ENCODE measurements at places on chromosomes 12 and 14.
A peak's percentile ranks its signal among the peaks of the same experiment; 100 is the strongest.

DNA sequence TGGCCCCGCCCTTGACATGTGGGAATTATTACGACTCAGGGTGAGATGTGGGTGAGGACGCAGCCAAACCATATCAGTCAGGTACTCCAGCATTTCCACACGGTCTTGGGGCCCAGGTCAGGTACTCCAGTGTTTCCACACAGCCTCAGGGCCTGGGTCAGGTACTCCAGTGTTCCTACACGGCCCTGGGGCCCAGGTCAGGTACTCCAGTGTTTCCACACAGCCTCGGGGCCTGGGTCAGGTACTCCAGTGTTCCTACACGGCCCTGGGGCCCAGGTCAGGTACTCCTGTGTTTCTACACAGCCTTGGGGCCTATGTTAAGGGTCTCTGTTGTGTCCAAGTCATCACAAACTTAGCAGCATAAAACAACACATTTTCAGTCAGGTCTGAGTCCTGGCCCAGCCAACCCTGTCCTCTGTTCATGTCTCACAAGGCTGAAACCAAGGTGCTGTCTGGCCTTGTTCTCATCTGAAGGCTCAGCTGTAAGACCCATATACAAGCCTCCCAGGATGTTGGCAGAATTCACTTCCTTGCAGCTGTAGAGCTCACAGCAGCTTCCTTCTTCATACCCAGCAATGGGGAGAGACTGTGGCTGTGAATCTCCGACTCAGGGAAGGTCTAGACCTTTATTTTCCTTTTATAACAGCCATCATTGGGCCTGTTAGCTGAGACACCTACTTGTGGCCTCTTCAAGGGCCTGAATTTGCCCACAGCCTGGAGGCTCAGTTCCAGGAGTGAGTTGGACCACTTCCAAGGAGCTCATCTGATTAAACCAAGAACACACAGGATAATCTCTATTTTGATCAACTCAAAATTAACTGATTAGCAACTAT lies 107.6 kb upstream of the SFSWAP start:
- DNase-seq: no peak

DNA sequence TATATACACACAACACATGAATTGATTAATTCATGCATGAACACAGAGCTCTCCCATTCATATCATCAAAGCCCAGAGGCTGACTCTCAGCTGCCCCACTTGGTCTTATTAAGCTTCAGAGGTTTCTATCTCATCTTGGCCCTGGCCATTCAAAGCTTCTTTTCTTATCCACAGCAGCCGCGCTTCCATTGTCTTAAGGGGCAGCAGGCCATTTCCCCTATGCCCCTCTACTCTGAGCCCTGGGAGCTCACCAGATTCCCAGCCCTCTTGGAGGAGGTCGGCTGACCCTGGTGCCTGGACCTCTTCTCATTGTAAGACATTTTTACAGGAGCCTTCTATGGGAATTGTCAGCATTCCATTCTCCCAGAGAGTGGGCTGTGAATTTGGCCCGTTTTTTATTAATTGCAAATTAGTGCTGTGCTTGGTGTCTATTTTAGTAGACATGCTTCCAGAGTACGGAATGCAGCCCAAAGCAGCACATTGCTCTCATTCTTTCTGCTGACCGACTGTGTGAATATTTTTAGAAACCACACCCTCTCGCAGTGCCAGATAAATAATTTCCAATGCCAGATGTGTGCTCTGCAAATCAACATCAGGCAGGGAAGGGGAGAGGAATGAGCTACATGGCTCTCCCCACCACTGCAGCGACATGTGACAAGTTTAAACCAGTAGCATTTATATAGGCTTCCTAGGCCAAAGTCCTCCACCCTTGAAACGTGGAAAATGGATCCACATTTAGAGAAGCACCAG lies 58.5 kb downstream of the NUAK1 start:
- DNase-seq: no peak

GRCh38 chr12:110079477-110080400 lies 31.4 kb upstream of the C12orf76 start:
- peak; percentile 66 for DNase-seq

DNA sequence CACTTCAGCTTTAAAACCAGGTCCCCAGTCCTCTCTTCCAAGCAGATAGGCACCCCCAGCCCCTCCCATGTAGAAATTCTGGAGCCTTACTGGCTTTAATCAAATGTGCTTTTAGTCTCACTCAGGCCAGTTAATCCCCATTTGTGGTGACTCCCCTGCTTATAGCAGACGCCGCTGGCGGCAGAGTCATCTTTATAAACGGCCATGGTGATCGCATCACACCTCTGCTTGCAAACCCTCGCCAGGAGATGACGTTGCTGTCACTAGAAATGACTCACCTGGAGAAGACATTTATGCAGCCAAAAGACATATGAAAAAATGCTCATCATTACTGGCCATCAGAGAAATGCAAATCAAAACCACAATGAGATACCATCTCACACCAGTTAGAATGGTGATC lies 369.3 kb downstream of the VRK1 start:
- DNase-seq: no peak

DNA sequence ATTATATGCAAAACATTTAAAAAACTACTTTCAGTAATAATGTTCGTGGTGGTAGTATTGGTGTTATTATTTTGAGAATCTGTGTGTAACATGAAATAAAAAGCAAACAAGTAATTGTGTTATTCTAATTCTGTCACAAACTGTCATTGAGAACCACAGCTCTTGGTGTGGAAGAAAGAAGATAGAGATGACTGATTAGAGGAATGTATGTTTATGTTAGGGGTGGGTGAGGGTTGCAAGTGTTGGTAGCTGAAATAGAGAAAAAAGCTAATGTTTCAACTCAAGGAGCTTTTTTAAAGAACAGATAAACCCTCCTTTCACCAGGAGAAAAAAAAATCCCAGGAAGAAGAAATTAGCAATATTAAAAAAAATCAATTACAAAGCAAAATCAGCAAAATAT lies 18.3 kb downstream of the DNM1L start:
- DNase-seq: no peak

DNA sequence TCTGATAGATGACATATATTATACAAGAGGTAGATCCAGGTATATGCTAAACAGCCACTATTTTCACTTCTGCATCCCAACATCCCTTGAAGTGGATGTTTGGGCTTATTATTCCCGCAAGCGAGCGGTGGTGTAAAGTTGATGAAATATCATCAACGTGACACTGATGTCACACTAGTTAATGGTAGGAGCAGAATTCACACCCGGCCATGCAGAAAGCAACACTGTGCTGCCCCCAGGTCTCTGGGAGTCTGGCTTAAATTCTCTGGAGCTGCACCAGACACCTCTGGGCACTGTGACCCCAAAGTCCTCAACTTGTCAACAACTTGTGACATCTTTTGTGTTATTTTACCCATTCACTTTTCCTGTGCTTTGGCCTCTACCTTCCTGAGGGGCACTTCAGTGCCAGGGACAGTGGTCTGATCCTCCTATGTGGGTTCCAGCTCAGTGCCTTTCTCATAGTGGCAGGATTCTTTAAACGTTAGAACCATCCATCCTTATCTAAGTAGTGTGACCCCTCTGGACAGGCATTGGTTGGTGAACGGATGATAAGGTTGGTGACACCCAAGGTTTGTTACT lies 952 bp downstream of the DRAM1 start:
- no peak for DNase-seq

DNA sequence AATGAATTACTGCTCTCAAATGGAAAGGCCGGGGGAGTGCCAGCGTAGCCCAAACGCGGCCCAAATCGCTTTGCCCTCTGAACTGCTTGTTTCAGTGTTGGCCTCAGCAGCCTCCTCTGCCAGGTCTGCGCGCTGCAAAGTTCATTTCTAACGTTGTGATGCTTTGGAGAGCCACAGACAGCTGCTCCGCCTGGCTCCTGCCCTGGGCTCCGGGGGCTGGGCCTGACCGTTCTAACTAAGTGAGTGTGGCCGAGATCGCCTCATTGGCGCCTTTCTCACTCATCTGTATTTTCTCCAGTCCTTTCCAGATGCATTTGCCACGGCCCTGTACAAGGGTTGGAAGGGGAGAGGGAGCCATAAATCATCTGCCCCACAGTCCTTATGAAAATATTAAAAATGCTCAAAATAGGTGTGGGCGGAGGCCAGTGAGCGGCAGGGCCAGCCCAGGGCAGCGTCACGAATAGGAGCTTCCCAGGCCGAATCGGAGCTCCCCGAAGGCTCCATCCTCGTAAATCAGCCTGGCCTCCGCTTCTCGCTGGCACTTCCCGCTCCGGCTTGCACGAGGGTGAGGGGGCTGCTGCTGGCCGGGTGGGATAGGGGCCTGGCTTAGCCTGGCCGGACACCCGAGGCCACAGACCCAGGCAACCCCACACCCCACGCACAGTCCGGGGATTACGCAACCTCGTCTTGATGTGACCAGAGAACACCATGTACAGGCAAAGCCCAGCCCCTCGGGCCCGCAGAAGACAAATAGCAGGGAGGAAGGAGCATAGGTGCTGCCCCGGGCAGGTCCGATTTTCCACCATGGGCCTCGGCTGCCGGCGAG lies 196.6 kb upstream of the DIO3 start:
- DNase-seq: no peak

- DNase-seq: no peak
These were observed 166.3 kb upstream of the RTL1 start for GRCh38 chr14:101069666-101070362.

DNA sequence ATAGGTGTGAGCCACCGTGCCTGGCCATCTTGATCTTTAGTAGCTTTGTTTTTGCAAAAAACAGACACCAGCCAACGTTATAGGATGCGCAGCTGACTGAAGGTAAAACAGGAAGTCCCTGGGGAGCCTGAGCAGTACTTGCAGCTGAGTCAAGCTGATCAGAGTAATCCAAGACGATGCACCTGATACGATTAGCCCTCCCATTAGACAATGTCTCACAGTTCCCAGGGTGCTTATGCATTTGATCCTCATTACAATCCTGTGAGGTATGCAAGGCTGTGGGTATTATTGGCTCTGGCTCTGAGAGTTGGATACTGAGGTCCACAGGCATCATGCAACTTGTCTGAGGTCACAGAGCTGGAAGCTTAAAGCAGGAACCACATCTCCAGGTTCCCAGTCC lies 8.1 kb downstream of the KRT18 start:
- no peak for DNase-seq

DNA sequence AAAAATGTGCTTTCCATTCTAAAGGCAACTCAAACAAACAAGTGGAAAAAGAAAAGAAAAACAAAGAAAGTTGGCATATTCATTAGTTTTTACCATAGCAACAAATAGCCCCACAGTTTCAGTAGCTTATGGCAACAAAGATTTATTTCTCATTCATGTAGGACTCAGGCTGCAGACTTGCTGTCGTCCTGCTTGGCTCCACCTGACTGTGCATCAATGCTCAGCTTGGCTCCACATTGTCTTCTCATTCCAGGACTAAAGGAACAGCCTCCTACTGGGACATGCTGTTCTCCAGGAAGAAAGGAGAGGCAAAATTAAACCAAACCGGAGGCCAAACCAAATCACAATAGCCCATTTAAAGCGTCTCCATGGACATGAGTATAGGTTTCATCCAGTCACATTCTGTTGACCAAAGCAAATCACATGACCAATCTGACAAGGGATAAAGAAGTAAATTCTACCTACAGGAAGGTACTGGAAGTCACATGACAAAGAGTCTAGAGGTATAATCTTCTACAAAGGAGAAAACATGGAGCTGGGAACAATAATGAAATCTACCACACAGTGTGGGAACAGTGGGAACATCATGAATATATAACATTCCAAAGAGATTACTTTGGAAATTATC lies 222.5 kb downstream of the PIK3C2G start:
- no peak for DNase-seq

GRCh38 chr14:79781882-79782281 lies 429.4 kb downstream of the DIO2 start:
- DNase-seq: no peak

- DNase-seq: no peak
These were observed 41.3 kb upstream of the BCL7A start for GRCh38 chr12:121980191-121980891.

- DNase-seq: no peak
These were observed at the start of gene SRRM4 for GRCh38 chr12:118981285-118982211. TSS of gene SRRM4 (plus strand) at chr12:118981541. CDS start at chr12:118981883, 342 bp downstream.

DNA sequence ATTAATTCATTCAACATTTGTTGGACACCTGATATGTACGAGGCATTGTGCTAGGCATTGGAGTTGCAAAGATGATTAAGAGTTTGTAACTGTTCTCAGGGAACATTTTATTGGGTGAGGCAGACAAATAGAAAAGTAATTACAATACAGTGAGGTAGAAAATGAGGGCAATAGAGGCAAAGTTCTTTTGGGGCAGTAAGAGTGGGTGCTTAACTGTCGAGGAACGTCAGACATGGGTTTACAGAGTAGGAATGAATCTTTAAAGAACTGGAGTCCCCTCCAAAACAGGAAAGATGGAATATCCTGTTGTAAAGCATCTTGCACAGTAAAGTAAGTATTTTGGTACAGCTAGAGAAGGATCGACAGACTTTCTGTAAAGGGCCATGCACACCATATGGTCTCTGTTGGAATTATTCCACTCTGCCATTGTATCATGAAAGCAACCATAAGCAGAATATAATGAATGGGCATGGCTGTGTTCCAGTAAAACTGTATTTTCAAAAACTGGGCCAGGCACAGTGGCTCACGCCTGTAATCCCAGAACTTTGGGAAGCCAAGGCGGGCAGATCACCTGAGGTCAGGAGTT lies 9.1 kb downstream of the CREBL2 start:
- no peak for DNase-seq

GRCh38 chr12:125149160-125150108 lies 84.2 kb downstream of the AACS start:
- DNase-seq: no peak

DNA sequence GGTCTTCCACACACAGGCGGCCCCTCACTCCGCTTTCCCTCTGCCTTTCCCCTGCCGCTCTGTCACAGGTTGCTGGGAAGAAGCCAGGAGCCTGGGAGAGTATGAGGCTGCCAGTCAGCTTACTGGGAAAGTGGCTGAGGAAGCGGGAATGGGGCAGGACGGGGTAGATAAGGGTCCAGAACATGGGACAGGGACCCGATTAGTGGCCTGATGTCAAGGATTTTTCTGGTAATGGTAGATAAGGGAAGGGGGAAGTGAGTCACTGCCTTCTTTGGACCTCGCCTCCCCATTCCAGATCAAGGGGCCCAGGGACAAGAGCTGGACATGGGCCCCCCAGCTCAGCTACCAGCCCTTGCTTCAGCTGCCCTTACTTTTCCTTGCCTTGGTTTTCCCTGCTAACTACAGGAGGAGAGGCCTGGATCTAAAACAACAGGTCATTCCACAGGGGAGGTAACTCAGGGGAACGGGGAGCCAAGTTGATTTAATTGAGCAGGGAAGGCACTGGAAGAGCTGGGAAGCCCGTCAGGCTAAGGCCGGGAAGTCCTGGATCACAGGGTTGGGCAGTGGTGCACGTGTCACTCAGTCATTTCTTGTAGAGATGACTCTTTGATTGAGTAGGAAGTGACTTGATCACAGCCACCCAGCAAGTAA lies 3.5 kb upstream of the LPAR5 start:
- DNase-seq: no peak

- DNase-seq: no peak
These were observed 3.6 kb downstream of the WNT1 start for GRCh38 chr12:48981757-48982157.

DNA sequence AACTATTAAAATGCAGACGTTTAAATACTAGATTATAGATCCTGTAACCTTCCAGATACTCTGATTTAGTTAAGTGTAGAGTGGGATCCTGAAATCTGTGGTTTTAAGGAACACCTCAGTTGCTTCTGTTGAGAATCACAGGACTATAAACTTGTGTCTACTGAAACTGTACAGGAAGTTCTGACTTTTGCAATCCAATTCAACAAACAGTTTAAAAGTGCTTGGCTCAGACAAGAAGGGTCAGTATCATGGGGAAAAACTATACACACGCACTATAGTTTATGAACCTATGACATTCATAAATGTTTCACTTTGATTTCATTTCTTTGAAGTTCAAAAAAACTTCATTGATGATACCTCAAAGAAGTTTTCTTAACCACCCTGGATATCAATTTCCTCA lies 13.8 kb downstream of the PDE3A start:
- no peak for DNase-seq
